Stimulated activated CD4-positive, alpha-beta T cell treated with anti-CD3 and anti-CD28 coated beads, Interleukin-15, amount 100 ng/mL, for 48 hours (primary cell): ENCODE measurements at places on chromosomes 5 and 9.

GRCh38 chr5:31731016-31731415 is 92.1 kb downstream of the PDZD2 start:
- no peak for DNase-seq

GRCh38 chr5:177445052-177445916 is 1.3 kb upstream of the PRR7 start:
- no peak for DNase-seq

DNA sequence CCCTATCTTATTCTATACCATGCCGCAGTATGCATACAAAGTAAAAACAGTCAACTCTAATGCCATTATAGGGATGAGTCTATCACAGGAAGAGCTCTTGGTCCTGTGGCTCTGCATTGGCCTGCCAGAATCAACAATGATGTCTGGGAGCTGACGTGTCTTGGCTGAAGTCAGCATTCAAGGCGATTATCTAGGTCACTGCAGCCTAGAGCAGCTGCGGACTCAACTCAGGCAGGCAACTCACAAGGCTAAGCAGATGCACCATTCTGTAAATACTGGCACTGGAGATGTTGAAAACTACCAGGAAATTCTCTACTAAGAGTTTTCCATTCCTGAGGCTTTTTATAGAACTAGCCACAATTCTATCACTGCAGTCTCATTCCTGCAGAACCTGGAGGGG is 13.3 kb downstream of the SPATA9 start:
- no peak for DNase-seq

DNA sequence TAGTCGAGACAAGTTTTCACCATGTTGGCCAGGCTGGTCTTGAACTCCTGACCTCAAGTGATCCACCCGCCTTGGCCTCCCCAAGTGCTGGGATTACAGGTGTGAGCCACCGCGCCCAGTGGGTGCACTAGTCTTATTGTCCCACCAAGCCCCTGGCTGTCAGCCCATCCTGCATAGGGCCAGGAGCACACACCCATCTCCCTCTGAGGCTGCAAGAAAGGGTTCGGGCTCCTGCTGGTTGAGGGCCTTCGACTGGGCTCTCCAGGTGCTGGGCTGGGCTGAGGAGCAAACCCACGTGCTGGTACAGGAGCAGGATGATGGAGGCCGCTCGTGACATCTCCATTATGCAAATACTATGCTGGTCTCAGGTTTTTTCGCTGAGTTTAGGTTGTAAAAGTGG is 25.1 kb upstream of the RNF130 start:
- no peak for DNase-seq

DNA sequence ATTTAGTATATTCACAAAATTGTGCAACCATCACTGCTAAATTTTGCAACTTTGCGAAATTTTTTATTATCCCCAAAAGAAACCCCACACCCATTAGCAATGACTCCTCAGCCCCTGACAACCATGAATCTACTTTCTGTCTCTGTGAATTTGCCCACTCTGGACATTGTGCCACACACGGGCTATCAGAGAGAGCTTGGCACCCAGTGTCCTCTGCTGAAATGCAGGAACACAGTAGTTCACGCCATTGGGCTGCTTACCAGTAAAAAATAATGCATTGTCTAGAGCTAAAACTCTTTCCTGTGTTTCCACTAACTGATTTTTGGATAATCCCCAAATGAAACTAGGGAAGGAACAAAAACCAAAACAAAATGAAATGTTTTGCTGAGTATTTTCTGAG is 60.0 kb downstream of the HRH2 start:
- DNase-seq, result no peak

GRCh38 chr5:135231289-135231688 is 167.7 kb downstream of the MACROH2A1 start:
- no peak for DNase-seq

DNA sequence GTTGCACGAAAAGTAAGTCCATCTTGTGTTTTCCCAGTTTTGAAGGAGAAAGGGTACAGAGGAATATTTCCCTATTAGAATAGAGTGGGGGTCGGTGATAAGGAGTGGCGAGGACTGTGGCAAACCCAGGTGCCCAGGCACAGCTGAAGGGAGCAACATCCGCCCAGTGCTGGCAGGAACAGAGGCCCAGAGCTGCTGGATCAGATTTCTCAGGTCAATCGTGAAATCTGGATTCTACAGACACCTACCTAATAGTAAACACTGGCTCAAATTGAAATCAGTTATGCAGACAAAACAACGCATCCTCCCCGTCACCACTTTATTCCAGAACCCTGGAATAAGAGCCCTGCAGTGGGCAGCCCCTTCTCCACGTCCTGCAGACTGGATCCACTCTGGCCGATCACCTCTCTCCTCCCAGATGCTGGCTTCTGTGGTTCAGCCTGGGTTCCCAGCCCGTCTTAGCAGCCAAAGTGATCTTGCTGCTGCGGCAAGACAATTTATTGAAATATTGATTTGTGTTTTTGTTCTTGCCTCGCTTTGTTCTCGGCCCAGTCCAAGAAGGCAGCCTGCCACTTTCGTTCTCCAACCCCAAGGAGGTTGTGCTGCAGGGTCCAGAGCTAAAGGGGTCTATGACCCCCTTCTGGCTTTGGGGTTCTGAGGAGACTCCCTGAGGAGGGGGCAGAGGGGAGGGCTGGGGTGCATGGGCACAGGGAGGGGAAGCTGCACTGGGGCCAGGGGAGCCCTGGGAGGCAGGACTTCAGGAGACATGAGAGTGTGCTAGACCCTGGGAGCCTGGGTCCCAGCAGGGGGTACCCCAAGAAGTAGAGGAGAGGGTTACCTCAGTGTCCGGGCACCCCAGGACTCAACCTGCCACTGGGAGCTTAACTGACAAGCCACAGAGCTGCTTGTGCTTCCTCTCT is 103.3 kb downstream of the ZNF354C start:
- no peak for DNase-seq

DNA sequence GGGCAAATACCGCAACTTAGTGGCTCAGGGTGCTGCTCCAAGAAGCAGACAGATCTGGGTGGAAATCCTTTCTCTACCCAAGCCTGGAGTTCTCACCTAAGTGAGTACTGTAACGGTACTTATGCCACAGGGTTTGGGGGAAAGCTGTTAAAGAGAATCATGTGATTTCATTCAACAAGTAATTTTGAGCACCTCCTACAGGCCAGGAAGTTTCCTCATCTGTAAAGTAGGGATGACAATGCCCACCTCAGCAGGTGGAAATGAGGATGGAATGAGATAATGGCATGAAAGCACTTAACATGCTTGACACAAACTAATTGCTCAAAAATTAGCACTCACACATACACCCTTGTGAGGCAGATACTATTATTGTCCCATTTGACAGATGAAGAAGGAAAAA is 114.1 kb downstream of the JAKMIP2 start:
- no peak for DNase-seq

GRCh38 chr5:107455111-107455544 is 215.6 kb downstream of the EFNA5 start:
- DNase-seq, result no peak

DNA sequence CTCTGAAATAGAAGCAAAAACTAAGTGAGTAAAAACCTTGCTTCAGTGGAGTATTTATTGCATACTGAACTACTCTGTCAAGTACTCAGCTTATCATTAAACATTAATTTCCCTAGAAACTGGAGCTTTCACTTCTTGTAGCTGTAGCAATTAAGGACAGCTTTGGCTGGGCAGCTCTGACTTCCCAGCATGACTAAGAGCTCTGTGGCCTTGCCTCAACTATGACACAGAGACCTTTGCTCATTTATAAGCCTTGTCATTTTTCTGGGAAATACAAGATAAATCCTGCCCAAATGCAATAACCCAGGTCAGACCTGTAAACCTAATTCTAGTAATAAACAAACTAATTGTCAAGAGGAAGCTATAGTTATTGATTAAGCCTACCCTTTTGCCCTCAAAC is 65.4 kb upstream of the STK32A start:
- no peak for DNase-seq

DNA sequence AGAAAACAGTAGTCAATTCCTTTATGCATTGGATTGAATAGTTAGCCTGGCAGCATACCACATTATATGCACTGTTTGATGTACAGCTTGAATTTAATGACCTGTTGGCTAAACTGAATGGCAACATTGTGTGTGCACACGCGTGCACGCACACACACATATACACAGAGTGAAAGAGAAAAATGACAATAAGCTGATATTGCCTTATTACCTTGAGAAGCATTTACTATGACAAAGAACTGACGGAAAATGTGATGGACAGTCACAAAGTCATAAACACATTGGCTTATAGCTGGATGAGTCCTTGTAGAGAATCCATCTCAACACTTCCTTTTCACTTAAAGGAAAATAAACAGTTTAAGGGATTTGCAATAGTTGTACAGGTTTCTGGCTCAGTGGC is 15.5 kb downstream of the JAKMIP2 start:
- DNase-seq, result no peak

- DNase-seq, result no peak
Measured at GRCh38 chr5:36946101-36946500, 69.5 kb downstream of the NIPBL start.

DNA sequence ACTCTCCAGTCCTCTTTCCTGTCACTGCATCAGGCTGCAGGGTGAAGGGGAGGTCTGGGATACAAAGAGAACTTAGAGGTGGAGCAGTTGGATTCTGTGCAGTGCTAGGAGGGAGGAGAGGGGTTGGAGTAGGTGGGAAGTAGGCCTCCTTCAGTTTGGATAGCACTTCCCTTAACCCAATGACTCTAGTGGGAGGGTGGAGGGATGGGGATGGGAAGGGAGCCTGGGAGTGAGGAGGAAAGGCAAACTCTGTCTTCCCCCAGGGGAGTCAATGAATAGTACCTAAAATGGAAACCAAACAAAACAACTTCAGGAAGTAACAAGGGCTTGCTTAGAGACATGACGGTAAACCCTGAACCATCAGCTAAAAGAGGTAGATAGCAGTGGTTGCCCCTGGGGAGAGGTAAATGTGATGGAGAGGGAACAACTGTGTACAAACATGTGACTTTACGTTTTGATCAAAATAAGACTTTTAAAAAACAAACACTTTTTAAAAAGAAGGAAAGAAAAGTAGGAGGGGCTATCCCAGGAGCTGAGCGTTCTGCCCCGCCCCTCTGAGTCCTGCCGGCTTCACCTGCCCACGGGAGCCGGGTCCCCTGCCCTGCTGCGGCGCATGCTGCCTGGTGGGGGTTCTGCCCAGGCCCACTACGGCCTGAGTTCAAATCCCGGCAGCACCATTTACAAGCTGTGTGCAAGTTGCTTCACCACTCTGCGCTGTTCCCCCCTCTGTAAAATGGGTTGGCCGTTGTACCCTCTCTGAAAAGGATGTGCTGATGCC is 30.9 kb downstream of the GSN start:
- DNase-seq, result no peak

GRCh38 chr5:129857116-129857515 is 47.1 kb upstream of the CHSY3 start:
- no peak for DNase-seq

GRCh38 chr9:69121155-69122081 is 52.7 kb upstream of the TJP2 start:
- no peak for DNase-seq

- DNase-seq, result no peak
Measured at GRCh38 chr5:131628990-131629389, 6.0 kb downstream of the RAPGEF6 start.

- no peak for DNase-seq
Measured at GRCh38 chr5:68479524-68479923, 264.0 kb downstream of the PIK3R1 start.

DNA sequence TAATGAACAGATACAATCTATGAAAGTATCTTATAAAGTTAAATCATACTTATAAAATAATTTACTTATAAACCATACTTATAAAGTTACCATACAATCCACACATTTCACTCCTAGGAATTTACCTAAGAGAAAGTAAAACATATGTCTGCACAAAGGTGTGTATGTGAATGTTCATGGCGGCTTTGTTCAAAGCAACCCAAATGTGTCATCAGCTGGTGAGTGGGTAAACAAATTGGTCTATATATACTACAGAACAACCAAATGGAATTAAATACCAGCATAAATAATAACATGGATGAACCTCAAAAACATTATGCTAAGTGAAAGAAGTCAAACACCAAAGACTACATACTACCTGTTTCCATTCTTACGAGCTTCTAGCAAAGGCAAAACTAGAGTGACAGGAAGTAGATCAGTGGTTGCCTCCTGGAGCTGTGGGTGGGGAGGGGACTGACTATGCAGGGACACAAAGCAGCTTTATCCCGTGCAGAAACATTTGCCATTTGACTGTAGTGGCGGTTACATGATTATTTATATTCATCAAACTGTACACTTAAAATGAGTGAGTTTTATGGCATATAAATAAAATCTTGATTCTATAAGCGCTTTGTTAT is 10.6 kb downstream of the TRAF1 start:
- DNase-seq, result no peak

DNA sequence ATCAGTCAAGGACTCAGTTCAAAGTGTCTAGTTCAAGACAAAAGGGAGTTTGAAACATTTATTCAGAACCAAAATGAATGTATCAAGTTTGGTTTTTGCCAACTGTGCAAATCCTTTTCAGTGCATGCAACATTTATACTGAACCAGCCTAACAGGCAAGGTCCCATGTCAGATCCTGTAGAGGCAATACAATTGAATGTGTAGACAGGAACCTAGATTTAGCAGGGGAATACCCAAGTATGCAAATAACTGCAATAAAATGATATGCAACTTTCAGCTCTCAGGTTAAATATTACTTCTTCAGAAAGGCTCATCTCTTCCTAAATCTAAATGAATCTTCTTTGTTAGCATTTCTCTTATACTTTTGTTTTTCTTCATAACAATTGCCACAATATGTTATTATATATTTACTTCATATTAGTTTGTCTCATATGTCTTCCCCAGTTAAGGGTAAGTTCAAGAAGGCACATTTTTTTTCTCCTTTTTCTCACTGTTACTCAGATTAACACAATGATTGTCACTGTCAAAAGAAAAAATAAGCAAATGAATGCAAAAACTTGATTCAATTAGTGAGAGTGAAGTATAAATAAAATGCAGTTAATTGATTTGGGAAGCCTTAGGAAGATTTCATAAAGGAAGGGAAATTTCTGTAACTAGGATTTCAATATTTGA is 163.9 kb upstream of the RASA1 start:
- no peak for DNase-seq

- no peak for DNase-seq
Measured at GRCh38 chr5:61306531-61307131, 25.4 kb upstream of the ZSWIM6 start.

DNA sequence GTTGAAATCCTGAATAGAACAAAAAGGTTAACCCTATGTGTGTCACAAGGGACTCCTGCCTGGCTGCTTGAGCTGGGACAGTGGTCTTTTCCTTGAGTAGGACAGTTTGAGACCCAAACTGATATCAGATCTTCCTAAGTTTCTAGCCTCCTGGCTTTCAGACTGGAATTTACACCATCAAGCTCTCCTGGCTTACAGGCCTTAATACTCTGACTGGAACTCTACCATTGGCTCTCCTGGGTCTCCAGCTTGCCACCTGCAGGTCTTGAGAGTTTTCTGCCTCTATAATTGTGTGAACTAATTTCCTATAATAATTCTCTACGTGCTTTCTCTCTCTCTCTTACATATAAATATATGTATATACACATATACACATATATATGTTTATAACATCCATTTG is 112.5 kb downstream of the PRR16 start:
- no peak for DNase-seq

DNA sequence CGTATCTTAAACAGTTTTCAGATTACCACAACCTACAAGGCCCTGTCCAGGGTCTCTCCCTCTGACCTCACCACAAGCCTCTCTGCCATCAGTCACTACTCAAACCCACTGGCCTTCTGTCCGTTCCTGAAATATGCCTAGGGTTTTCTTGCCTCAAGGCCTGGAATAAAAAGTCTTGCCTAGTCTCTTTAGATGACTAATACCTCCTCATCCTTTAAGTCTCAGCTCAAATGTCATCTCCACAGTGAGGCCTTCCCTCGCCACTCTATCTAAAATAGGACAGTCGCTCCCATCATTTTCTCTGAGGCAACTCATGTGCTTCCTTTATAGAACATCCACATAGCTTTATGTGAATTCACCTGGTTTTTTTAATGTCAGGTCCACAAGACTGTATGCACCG is 5.2 kb downstream of the DENND1A start:
- DNase-seq, result no peak
